ENCODE measurements at places on chromosomes 12 and 14.

DNA sequence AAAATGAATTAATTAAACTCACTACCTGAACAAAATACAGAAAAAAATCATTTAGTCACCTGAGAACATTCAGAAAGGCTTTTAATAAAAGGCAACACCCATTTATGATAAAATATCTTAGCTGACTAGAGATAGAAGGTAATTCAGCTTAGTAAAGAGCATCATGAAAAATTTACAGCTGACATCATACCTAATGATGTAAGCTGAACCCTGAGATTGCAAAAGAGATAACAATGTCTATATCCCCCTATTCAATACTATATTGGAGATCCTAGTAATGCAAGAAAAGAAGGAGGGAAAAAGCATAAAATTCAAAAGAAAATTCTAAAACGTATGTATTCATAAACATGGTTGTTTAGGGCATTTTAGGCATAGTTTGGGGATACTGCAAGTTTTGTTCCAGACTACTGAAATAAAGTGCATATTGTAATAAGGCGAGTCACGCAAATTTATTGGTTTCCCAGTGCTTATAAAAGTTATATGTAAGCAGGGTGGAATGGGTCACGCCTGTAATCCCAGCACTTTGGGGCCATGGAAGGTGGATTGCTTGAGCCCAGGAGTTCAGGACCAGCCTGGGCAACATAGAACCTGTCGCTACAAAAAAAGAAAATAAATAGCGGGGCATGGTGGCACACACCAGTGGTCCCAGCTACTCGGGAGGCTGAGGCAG, 292.0 kb downstream of the FBXL14 start:
- no peak for DNase-seq

- DNase-seq = no peak
These were observed 261.7 kb upstream of the CRY1 start for GRCh38 chr12:107355004-107355565.

DNA sequence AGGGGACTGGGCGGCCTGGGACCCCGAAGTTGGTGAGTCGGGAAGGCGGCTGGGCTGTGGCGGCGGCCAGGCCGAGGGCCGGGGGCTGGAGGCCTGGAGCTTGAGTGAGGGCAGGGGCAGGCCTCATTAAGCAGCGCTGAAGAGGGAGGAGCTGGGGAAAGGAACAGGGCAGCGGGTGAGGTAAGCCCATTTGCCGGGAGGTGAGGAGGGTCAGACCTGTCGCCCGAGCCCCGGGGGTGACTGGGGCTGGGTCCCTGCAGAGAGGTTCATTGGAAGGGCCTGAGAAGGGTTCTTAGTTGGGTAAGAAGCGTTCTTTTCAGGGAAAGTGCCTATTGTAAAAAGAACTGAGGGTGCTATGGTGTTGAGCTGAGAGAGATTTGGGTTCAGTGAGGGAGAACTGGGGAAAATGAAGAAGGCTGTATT, 441 bp downstream of the RAB5B start:
- DNase-seq = peak; percentile 42

- DNase-seq = no peak
These were observed 127.3 kb downstream of the EFCAB11 start for GRCh38 chr14:89827265-89827664.

DNA sequence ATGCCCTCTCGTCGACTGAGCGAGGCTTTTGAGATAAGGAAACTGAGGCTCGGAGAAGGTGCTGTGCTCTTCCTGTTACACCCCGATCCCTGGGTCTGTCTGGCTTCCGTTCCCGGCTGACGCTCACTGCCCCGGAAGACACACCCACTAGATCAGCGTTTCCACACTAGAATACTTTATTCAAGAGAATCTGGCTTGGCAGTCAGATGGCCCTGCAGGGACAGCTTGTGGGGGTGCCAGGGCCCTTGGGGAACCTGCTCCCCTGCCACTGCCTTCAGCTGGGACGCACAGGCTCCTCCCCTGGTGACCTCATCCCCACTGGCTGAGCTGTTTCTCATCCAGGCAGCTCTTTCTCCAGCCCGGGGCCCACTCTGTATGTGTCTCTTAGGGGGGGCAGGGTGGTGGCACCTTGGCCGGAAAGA, 13.7 kb downstream of the PGF start:
- no peak for DNase-seq

- no peak for DNase-seq
These were observed 139.1 kb downstream of the TMTC1 start for GRCh38 chr12:29644536-29645162.

DNA sequence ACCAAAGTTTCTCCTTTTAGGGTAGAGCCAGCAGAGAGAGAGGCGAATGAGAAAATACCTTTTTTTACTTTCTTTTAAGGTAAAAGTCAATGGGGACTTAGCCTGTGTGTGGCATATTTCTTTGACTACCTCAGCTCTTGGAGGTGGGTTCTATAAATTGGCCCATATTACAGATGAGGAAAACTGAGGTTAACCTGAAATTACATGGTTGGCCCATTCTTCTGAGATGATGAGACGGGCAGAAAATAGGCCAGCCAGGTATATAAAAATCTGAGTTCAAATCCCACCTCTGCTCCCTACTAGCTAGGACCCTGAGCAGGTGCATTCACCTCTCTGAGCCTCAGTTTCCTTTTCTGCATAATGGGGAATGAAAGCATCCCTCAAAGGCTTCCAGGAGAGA, 22.4 kb downstream of the LHX5 start:
- DNase-seq = no peak

DNA sequence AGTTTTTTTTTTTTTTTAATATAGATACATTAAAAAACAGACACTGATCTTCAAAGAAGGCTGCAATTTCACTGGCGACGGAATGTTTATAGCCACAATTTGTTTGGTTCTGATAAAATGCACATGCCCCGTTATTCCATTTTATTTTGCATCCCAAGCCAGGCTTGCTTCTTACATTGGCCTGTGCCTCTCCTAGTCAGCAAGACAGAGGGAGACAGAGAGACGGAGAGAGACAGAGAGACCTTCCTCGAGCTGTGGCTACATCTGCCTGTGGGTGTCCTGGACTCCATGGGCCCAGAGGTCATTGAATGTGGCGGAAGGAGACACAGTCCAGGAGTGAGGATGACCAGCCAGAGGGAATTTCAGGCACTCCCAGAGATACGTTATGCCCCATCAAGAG, 926.6 kb downstream of the VRK1 start:
- no peak for DNase-seq

- DNase-seq = no peak
These were observed 28.2 kb downstream of the SOX5 start for GRCh38 chr12:23921099-23921856.

GRCh38 chr12:79689061-79689476, 1.7 kb downstream of the PAWR start:
- DNase-seq = no peak

GRCh38 chr14:90871605-90872233, 55.5 kb upstream of the TTC7B start:
- no peak for DNase-seq

DNA sequence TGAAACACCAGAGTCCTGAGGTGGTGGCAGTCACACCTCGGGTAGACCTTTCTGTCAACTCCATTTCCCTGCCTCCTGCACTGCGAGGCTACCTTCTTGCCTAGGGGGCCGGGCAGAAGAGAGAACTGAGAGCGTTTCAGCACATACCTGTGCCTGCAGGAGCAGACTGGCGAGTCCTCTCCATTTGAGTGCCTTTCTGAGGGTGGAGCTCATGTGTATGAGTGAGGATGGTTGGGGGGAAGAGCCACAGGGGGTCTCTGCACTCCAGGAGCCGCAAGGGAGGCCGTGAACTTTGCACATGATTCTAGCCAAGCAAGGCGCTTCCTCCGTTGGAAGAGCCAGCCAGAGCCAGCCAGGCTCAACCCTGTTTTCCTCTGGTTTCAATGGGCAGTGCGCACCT, 31.0 kb upstream of the CCND2 start:
- DNase-seq = no peak

GRCh38 chr12:96136161-96136560, 58.0 kb upstream of the ELK3 start:
- DNase-seq = no peak

- no peak for DNase-seq
These were observed 48.7 kb upstream of the GARIN2 start for GRCh38 chr14:67140556-67140955.

- DNase-seq = no peak
These were observed 77.9 kb upstream of the BBS10 start for GRCh38 chr12:76426160-76426559.

GRCh38 chr14:103700753-103701490, 14.3 kb downstream of the XRCC3 start:
- DNase-seq = no peak

DNA sequence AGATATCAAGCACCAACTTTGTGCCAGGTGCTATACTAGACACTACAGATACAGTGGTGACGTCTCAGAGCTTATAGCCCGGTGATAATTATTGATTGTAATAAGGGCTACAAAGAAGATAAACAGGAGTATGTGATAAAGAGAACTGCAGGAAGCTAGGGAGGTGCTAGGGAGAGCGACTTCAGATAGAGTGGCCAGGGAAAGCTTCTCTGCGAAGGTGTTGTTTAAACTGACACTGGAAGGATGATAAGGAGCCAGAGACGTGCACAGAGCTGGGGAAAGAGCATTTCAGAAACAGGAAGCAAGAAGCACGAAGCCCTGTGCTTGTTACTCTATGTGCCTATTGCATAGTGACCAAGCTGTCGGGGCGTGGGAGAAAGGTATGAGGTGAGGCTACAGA, 48.1 kb upstream of the OTX2 start:
- DNase-seq = no peak

DNA sequence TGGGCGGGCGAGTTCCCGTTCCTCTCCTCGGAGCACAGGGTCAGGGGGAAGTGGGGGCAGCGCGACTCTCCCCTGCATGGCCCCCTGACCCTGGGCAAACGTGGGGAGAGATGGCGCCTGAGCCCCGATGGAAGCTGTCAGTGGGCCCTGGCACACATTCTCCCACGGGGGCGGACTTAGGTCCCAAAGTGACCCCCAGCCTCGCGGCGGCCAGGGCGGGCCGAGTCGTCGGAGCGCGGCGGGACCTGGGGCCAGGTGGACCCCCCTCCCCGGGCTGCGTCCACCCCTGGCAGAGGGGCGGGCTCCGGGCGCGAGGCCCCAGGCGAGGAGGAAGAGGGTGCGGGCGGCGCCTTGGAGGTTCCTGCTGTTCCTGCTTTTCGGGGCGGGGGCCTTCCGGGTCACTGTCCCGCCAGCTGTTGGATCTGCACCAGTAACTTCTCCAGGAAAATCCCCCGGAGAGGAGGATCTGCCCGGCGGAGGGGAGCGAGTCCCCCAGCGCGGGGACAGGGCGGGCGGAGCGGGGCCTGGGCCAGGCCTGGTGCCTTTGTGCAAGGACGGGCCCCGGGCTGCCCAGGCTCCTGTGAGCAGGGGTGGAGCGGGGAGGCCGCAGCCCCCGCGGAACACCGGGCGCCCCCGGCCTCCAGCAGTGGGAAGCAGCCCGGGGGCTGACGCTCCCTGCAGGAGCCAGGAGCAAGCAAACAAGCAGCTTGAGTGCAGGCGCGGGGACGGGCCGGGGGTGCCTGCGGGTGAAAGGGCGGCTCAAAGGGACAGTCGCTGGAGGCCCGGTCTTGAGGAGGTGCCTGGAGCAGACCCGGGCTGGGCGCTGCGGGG, 15.3 kb downstream of the TNFAIP2 start:
- no peak for DNase-seq

GRCh38 chr12:100199023-100199346, 1.6 kb upstream of the ACTR6 start:
- DNase-seq = no peak

- DNase-seq = no peak
These were observed 782.1 kb upstream of the TBX3 start for GRCh38 chr12:115466076-115466475.

- no peak for DNase-seq
These were observed 1.4 kb upstream of the HOXC10 start for GRCh38 chr12:53983568-53983949.

- DNase-seq = no peak
These were observed 16.4 kb downstream of the MLXIP start for GRCh38 chr12:122094735-122095631.

- no peak for DNase-seq
These were observed 184.7 kb downstream of the TMX1 start for GRCh38 chr14:51424561-51425251.

GRCh38 chr14:23694085-23694948, 58.2 kb downstream of the DHRS2 start:
- DNase-seq = no peak

DNA sequence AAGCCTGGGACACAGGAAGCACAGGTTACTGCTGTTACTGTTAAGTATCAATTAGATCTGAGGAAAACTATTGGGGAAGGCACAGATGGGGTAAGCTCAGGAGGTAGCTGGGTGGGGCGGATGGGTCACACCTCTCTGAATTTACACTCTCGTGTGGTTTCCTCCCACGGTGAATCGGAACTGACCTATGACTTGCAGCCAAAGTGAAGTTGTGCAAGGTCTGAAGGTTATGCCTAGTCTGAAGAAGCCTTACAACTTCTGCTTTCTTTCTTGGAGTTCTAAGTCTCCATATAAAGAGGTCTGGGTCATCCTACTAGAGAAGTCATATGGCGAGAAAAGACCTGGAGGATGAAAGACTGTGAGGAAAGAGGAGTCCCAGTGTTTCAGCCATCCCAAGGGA, 25.6 kb upstream of the GPATCH2L start:
- no peak for DNase-seq

DNA sequence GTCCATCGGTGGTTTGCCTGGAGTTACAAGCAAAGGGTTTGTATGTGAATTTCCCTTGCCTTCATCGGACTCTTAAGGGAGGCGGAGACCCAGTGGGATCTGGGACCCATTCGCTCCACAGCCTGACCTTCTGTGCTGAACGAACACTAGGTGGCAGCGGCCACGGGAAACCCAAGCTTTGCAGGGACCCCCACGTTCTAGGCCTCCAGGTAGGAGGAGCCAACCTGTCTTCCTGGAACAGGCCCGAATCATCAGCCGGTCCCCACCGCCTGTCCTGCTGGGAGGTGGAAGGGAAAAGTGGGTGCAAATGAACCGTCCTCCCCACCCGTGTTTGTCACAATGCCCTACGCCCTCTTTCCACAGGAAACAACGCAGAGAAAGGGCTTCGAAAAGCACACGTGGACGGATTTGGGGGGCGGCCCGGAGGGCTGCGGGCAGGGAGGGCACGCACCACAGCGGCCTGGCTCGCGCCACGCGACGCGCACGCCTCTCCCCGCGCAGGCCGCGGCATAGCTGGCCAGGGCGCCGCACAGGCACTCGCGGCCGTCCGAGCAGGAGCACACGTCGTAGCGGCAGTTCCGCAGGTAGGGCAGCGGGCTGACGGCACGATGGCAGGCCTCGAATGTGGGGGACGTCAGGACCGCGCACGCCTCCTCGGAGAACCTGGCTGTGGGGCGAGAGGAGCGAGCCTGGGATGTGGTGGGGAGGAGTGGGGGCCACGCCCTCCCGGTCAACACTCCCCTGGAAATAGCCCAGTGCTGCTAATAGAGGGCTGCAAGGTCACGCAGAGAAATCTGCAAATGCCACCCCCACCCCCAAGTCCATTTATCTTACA, 67.8 kb downstream of the VWF start:
- DNase-seq = no peak

- no peak for DNase-seq
These were observed 388.6 kb downstream of the BCAT1 start for GRCh38 chr12:24560192-24560775.

Measured in H54 (cell line).